ENCODE measurements at places on chromosomes 12 and 14.

- DNase-seq, result no peak
Measured at GRCh38 chr14:74524076-74524811, 30.7 kb downstream of the ISCA2 start.

DNA sequence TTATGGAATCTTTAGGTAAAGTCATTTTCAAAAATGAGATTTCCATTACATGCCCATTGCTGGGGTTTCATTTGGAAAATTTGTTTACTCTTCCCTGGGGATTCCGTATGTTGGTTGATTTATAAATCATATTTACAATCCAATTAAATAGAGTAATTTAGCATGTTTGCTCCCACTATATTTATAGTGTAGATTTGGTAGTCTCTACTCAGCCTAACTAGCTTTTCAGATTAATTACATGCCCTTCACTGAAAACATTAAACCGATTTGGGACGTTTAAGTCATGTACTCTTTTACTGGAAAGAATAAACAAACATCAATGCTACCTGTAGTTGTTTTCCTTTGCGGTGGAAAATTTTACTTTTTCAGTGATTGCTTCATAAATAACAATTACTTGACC is 10.4 kb downstream of the PAX9 start:
- DNase-seq, result no peak

DNA sequence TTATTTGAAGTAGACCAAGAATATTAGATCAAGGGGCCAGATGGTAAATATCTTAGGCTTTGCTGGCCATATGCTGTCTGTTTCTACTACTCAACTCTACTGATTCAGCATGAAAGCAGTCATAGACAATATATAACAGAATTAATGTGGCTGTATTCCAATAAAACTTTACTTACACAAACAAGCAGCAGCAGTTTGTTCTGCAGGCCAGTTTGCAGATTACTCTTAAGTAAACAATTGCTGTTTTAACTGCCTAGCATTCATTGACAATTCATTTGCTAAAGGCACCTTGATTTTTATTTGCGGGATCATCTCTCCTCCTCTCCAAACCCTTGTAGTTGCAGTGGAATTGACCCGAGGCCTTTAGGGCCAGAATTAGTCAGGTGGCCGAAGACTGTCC is 94.1 kb upstream of the GARIN6 start:
- no peak for DNase-seq

DNA sequence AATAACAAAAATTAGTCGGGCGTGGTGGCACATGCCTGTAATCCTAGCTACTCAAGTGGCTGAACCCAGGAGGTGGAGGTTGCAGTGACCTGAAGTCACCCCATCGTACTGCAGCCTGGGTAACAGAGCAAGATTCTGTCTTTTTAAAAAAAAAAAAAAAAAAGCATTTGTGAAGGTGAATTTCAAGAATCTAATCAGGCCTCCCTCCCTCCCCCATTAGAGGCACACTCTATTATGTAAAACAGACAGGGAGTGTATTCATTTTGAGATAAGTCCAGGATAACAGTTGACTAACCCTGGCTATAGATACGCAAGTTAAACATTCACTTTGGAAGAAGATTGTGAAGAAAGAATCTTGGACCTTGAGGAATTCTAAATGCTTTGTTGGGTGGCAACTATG is 2.9 kb downstream of the RESF1 start:
- DNase-seq, result no peak

All from CD4-positive, alpha-beta T cell treated with Interleukin-12 subunit alpha and Interleukin-12 subunit beta, for 1 hour (primary cell).